Amniotic stem cell (primary cell): ENCODE measurements at places on chromosomes 6 and 20.

DNA sequence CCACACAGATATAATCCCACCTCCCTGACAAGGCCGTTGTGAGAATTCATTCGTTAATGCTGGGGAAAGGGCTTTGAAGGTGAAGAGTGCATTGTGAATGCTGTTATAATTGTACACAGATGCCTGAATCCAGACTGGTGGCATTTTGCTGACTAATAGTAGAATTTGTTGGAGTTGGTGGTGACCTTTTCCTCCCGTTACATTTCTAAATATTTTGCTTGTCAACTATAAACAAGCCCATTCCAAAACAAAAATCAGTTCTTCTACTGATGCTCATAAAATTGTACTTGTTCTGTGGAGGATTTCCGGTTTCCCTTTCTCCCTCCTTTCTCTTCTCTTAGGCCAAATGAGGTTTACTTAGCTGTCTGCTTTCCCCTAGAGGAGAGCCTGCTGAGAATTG is 253.1 kb upstream of the SUPT3H start:
- no peak for DNase-seq

DNA sequence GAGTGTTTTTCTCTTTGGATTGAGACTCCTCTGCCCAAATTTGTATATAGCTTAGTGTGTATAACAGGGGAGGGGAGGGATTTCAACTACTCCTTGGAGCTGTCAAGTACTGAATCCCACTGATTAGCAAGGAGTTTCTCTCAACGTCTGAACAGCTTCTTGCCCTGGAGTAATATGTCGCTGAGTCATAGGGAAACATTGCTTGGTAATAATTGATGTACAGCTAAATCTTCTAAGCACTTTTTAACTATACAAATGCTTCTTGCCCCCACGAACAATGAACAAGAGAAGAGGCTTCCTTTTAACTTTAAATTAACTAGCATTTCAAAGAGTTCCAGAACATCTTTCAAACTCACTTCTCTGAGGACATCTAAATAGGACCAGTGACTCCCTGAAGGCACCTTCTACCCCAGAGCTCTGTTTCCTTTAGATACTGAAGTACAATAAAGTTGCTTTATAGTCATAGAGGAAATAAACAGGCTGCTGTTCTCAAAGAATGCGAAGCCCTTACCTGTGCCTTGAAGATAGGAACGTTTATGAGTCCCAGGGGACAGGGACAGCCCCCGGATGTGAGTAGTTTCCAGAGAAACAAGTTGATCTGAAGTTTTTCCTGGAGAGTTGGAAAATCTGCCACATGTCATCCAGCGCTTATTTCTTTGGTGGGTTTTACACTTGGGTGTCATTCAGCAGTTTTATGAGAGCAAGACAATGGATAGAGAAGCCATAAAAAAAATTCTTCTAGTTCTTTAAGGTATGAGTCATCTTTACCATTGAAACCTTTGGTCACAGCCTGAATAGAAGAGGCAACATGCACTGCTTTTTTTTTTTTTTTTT is 462.5 kb upstream of the BTBD3 start:
- DNase-seq = no peak

GRCh38 chr20:58014628-58015315 is 213.7 kb downstream of the ANKRD60 start:
- DNase-seq = no peak

- DNase-seq = no peak
These were observed 103.4 kb downstream of the RTN4IP1 start for GRCh38 chr6:106525882-106526275.

GRCh38 chr6:70686548-70687133 is 19.0 kb downstream of the SMAP1 start:
- DNase-seq = no peak

DNA sequence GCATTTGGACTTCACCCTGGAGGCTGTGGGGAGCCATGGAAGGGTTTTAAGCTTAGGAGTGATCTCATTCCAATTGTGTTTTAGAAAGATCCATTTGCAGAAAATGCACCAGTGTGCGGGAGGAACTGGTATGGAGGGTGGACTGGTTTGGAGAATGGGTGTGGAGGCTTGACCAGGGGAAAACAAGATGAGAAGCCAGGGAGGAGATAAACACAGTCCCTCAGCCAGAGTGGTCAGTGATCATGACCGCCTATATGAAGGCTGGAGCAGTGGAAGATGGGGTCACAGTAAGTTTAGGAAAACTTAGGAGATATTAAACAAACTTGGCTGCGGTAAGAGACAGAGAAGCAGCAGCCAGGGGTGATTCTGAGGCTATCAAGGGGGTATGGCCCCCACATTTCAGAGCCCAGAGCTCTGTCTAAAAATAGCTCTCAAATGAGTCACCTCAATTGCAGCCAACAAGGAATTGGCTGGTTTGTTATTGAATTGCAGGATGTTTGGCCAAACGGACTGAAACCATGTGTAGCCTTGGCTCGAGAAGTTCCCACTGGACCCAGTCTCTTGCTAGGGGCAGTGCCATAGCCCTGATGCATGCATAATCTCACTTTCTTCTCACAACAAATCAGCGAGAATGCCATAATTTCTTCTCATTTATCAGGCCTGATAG is 159.9 kb upstream of the TOP1 start:
- no peak for DNase-seq

DNA sequence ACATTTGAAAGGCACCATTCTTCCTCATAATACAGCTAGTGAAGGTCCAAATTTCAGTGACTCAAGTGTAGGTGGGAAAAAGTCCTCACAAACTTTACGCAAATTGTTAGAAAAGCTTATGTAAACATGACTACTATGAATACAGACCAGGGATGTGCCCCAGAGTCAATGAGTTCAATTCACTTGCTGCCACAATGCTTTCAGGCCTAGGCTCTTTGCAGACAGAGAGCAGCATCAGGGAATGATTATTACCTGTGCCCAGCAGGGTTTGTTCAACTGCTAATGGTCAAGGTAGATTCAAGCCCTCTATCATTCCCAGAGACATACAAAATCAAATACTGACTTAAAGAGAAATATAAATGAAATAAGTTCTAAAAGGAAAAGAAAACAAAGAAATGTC is 84.0 kb downstream of the LAMA2 start:
- DNase-seq = no peak

DNA sequence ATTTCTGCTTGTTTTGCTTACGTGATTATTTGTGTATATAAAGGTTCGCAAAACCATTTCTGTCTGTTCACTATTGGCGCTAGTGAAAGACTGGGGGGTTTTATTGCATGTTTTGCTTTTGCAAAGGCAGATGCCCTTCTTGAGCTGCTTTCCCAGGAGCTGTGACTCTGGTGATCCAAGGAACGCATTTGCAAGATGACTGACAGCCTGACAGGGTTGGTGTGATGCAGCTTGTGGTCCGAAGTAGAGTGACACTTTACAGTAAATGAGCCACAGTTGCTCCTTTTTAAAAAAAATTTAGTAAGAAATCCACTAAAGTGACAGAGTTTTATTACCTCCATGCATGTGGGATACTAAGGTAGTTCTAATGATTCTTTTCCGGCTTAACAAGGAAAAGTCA is 73.7 kb downstream of the TPD52L1 start:
- DNase-seq = no peak

- DNase-seq = no peak
These were observed 80.4 kb upstream of the SLCO4A1 start for GRCh38 chr20:62561948-62562347.

DNA sequence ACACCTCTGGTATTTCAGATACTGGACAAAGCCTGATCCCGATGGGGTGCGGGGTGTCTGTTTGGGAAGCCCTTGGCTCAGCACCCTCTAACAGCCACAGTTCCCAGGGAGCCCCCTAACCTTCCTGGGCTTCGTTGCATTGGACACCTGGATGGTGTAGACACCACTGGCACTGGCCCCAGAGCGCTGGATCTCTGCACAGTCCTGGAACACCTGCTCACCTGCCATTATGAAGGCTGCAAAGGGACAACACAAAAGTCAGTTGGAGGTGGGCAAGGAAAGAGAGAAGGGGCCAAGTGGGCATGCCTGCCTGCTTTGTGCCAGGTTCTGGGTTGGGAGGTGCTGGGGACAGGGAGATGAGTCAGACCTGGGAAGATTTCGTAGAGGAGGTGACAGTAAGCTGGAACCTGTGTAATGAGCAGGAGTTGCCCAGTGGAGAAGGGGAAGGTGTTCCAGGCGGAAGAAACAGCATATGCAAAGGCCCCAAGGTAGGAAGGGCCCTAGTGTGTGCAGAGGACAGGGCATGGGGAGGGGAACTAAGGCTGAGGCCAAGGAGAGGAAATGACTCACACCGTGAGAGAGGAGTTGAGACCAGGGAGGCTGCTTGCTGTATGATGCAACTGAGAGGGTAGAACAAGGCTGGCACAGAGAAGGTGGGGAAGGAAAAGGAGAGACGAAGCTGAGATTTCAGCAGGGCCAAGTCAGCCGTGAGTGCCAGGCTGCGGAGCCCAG is 34.9 kb downstream of the ANGPT4 start:
- no peak for DNase-seq

DNA sequence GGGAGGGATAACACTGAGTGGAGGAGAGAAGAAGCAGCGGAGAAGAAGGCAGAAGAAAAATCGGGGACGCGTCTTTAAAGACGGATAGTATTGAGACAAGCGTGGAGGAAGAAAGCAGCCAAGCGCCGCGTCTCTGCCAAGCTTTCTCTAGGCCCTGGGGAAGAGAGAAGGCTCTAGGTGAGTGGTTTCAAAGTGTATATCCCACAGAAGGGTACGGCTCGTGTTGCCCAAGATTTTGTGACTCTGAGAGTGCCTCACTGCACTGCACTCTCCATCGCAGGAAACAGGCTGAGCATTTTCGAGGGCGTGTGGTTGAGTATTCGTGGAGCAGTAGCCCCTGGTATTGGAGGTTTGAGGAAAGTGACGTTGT is 185.4 kb downstream of the TRIM27 start:
- DNase-seq = no peak

GRCh38 chr6:144756469-144756868 is 471.3 kb downstream of the UTRN start:
- no peak for DNase-seq

GRCh38 chr6:139275279-139276055 is 16.3 kb downstream of the TXLNB start:
- no peak for DNase-seq

DNA sequence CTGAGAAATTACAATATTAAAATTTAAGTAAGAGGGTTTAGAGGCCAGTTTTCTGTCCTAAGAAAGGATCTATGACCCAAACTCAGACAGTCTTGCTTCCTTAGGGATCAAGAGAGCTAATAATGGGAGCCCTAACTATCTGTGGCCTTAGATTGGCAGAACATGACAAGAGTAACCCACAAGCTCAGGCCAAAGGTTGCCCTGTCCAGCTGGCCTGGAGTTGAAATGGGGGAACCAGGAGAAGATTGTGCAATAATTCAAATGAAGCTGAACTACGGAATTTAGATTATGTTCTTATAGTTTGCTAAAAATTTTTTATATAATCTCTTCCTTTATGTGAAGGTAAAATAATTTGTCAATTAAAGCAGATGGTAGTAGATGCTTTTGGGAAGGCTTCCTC is 26.4 kb downstream of the LAMA4 start:
- DNase-seq = no peak

DNA sequence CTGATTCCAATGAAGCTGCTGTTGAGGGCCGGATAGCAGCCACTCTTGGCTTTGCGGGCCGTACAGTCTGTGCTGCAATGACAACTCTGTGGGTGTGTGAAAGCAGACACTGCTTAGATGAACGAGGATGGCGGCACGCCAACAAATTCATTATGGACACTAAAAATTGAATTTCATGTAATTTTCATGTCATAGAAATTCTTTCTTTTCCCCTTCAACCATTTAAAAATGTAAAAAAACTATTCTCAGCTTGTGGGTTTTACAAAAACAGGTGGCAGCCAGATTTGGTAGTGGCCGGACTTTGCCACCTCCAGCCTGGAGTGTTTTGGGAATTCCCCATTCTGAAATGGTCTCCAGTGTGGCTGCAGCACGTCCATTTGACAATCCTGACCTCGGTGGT is 26.0 kb downstream of the MAS1 start:
- DNase-seq = no peak

DNA sequence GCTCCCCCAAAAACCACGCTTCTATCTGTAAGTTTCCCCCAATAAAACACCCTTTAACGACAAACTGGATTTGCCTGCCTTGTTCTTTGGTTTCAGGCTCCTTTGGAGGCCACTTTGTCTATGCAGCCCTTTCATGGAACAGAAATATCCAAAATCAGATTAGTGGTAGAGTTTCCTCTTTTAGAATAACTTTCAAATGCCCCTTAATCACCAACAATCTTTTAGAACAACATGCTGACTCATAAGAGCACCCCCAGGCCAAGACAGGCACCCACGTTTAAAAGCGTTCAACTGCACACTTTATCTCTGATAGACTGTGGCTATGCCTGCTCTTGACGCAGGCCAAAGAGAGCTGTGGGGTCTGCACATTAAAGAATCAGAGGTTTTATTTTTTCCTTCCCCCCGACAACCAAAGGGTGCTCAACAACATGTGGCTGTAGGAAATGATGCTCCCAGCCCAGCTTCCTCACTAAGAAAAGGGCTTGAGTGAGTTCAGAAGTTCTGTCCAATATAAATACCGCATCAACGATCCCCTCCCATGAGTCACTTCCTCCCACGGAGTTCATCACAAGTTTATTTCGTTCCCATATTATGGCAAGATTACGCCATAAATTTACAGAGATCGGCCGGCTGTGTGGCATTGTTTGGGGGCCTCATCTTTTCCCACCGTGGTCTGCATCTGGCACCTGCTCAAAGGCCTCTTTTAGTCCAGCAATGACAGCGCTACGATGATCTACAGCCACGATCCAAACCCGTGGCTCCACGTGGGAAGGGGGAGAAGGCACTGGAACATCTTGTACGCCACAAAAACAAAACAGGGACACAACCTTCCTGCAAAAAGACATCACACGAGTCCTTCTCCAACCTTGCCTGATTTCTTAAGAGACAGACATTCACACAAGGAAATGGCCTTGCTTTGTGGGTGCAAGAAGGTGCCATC is 88.8 kb upstream of the NFATC2 start:
- DNase-seq = peak; percentile 80

DNA sequence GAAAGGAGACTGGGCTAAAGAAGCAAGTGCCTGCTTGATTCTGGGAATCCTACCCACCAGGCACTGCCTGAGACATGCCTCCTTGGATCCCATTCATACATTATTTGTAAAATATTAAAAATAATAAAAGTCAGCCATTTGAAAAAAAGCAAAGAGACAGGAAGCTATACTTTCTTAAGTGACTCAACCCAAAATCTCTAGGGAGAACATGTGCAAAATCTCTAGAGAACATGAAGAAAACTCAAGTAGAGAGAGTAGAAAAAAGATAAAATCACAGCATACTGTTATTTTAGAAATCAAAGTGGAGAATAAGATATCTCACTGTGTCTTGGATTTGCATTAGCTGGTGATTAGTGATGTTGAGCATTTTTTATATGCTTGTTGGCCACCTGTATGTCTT is 197.2 kb upstream of the GGTLC1 start:
- DNase-seq = no peak

DNA sequence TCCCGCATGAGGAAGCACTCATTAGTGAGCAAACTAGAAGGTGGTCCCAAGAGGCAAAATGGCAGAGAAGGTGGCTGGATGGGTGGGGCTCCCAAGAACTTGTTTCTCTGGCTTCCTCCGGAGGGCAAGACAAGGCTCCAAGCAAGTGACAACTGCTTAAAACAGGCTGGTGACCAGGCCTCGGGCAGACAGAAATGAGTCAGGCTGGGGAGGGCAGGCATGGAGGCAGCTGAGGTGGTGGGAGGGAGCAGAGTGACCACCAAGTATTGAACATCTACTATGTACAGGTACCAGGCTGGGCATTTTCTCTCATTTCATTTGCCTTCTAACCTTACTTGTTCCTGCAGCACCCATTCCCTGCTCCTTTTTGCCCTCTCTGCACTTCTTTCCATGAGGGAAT is 33.4 kb downstream of the TNXB start:
- no peak for DNase-seq
